ENCODE measurements at places on chromosomes 12 and 14.

GRCh38 chr12:62291864-62292760 lies 31.9 kb downstream of the USP15 start:
- DNase-seq: no peak

GRCh38 chr14:39469094-39469710 lies 37.0 kb upstream of the FBXO33 start:
- DNase-seq: no peak

GRCh38 chr14:22737052-22737451 lies 29.4 kb upstream of the OXA1L start:
- DNase-seq: no peak

- DNase-seq: no peak
Measured at GRCh38 chr12:91053951-91054715, 3.7 kb downstream of the KERA start.

- DNase-seq: peak; percentile 71
Measured at GRCh38 chr12:42779186-42779859, 189.8 kb upstream of the PRICKLE1 start.

DNA sequence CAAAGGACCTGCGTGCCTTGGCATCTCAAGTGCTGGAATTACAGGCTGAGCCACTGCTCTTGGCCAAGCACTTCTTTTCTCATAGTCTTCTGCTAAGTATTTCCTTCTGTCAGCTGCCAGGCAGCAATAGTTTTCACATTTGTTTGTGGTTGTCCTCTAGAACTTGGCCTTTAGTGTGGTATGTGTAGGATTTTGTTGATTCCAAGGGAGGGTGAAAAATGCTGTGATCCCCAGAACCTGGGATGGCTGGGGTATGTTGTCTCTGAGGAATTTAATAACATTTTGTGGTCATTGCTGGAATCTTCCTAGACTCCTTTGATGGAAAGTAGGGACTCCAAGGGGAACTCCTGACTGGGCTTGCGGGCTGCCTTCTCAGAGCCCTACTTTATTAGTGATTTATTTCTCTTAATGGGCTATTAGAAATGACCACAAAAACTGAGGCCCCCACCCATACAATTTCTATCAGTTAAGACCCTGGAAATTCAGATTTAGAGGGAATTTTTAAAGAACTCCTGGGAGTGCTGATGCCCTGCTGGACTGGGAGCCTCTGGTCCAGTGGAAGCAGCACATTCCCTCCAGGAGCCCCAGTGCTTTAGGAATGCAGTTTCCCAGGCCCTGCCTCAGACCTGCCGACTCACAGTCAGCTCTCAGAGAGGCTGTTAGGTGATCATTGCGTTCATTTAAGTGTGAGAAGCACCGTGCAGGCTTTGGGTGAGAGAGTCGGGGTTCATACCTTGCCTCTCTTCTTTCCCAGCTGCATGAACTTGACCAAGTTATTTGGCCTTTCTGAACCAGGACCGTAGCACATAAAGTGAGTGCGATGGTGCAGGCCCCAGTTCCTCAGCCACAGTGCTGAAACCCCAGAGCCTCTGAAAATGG lies 22.7 kb downstream of the TRAF3 start:
- DNase-seq: no peak

DNA sequence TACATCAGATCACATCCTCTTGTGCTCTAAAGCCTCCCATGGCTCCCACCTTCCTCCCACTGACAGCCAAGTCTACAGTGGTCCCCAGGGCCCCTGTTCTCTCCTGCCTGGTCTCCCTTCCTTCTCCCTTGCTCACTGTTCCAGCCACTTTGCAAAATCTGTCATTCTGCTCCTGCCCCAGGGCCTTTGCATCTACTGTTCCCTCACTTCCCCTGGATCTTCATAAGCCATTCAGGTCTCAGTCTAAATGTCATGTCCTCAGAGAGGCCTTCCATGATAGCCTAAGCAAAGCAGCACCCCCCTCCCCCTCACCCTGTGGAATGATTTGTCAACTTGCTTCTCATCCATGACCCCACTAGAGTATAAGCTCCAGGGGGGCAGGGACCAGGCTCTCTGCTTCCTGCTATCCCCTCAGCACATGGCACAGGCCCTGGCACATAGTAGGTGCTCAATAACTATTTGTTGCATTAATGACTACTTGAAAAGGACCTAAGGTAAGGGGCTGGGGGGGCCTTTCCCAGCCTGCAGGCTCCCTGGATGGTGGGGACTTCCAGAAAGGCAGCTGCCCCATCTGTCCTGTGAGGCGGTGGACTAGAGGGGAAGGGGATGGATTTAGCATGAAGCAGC lies 5.0 kb downstream of the SLC8B1 start:
- no peak for DNase-seq

DNA sequence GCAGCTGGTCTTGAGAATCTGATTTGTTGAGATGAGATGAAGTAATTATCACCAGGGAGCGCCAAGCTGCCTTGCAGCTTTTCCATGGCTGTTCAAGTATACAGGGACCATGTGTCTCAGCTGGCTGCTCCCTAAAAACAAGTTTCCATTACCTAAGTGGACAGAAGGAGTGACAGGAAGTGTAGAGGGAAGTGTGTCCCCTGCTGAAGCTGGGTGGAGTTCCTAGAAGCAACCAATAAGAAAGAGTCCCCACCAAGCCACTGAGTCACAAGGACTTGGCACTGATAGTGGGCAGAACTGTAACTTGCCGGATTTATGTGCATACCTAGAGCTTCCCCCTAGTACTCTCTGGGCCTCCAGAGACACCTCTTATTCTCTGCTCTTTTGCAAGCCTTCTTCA lies 1.5 kb upstream of the GPX2 start:
- DNase-seq: no peak

DNA sequence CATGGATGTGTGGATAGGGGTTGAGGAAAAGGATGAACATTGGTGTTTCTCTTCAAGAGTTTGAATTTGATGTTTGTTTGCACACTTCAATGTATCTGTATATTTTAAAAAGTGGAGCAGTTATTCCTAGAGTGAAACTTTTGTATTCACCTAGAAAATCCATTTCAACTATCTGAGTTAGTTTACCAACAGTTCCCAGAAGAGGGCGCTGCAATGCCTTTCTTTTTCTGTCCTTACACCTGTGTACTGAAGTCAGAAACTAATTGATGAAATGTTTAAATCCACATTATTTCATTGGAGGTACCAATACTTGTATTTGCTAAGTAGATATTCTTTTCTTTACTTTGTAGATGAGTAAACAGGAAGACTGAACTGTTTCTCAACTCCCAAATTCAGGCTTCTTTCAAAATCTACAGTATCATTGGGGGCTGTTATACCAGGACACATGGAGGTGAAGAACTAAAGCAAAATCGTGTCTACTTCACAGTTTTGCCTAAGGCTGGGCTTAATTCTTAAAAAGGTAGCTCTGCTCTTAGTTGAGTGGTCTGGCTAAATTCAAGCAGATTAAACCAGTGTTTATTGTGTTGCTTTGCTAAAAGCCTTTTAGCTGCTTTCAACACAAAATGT lies 26.6 kb upstream of the KLRB1 start:
- no peak for DNase-seq

- DNase-seq: no peak
Measured at GRCh38 chr12:6547987-6548386, 7.9 kb downstream of the IFFO1 start.

DNA sequence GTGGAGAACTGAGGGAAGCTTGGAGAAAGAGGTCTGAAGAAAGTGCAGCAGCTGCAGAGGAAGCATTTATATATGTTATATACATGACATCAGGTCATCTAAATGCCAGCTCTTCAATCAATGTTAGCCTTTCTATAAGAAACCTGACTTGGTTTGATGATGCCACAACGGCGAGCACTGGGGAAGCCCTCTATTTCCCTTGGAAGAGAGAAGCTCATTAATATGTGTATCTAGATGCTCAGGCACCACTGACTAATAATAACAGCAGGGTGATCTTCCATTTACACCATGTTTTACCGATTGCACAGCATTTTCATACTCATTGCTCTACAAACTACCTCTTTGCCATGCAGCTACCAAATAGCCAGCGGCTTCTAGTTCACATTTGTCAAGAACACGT lies 811 bp downstream of the ACYP1 start:
- no peak for DNase-seq

GRCh38 chr12:81081726-81082125 lies 3.8 kb downstream of the ACSS3 start:
- DNase-seq: no peak

DNA sequence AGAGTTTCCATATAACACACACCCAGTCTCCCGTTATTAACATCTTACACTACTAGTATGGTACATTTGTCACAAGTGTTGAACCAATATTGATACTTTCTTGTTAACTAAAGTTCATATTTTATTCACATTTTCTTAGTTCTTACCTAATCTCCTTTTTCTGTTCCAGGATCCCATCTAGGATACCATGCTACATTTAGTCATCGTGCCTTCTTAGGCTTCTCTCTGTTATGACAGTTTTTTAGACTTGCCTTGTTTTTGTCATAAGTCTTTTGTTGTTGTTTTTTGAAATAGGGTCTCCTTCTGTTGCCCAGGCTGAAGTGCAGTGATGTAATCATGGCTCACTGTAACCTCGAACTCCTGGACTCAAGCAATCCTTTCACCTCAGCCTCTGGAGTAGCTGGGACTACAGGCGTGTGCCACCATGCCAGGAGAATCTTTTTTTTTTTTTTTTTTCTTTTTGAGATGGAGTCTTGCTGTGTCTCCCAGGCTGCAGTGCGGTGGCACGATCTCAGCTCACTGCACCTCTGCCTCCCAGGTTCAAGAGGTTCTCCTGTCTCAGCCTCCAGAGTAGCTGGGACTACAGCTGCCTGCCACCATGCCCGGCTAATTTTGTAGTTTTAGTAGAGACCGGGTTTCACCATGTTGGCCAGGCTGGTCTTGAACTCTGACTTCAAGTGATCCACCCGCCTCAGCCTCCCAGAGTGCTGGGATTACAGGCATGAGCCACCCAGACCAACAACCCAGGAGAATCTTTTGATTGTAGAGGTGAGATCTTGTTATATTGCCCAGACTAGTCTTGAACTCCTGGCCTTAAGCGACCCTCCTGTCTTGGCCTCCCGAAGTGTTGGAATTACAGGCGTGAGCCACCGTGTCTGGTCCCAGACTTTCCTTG lies 59.1 kb upstream of the HECTD1 start:
- no peak for DNase-seq

- peak; percentile 96 for DNase-seq
Measured at GRCh38 chr12:57941165-57941894, at the start of gene ATP23. TSS of gene ATP23 (plus strand) at chr12:57941567. CDS start at chr12:57941702, 135 bp downstream.

DNA sequence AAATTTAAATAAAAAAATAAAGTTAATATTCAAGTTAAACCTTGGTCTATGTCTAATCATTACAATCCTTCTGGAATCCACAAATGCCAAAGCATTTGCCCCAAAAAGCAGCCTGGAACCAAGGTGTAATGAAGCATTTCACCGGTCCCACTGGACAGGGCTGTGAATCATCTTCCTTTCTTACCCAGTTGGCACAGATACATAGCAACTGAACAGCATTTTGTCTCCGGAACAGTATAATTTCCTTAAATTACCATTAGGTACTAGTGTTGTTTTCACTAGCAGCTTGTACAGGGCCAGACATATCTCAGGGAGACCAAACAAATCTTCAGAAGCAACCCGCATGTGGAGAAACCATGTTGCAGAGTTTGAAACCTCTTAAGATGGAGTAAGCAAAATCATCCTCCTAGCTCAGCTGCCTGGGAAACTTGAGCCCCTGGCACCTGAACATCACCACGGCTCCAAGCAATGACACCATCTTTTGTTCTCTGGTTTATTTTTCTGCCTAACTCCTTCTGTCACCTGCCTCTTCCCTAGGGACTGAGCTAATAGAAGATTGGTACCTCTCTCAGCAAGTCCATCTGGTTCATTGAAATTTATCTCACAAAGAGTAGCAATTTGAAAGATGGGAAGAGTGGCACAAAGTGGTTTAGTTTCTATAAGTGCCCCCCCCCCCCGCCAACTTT lies 17.9 kb upstream of the MDM1 start:
- DNase-seq: no peak

GRCh38 chr12:105477873-105478272 lies 147.4 kb downstream of the C12orf75 start:
- DNase-seq: no peak

DNA sequence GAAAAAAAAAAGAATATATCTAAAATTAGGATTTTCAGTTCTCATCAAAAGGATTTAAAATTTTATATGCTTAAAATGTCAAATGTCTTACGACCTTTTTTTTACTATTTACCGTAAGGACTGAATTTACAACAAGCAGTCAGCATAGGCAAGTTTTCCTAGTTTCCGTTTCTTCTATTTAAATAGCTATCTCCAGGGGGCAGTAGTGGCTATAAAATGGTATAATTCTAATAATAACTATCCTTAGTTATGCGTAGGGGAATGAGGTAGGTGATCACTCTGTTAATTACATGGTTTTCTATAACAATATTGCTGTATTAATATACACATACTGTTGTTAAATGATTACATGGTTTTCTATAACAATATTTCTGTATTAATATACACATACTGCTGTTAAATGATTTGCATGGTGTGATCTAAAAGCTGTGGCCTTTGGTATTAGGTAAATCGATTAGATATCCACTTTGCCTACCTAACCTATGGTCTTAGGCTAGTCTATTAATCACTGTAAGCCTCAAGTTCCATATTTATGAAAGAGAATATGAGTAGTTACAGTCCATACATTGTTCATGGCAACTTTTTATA lies 217.7 kb upstream of the PDZRN4 start:
- DNase-seq: peak; percentile 32

DNA sequence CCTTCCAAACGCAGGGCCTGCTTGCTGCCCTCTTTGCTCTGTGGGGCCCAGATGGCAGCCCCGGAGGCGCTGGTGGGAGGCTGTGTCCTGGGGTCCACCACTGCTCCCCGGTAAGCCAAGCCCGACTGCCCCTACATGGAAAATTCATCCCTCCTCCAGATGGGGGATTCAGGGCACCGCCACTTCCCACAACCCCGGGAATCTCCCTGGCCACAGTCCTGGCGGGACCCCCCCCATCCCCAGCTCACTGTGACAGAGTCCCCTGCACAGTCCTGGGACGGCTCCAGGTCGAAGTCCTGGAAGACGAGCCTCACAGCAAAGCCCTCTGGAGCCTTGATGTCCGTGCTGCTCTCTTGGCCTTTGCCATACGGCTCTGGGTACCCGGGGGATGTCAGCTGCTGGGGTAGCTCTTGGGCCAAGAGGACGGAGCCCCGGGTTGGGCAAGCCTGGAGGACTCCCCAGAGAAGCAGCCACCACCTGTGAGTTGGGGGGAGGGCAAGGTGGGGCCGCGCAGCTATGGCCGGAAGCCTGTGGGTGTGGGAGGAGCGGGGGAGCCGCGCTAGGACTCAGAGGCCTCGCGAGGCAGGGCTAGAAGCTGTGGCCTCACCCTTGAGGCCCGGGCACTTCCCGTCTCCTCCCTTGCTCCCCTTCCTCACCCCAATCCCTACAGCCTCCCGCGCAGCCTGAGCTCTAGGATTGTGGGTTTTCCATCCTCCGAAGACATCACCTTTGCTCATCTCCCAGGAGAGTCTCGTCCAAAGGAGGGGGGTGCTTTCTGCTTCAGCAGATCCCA lies 815 bp downstream of the C1RL start:
- no peak for DNase-seq

DNA sequence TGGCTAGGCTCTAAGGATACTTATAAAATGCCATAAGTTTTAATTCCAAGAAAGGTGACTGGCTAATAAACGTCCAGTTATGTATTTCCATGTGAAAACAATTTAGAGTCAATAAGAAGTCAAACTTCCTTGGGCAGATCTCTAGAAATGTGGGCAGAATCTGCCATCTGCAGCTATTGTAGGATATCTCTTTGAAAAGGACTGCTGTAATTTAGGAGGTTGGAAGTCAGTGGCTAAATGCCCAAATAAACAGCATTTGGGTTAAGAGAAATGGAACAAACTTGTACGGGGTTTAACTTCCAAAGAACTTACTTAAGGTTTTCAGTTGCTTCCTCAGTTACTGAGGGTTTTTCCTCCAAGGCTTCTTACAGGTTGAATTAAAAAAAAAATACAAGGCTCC lies 121.6 kb downstream of the FIGNL2 start:
- DNase-seq: no peak

Measured in COLO829 (cell line).